ENCODE measurements at places on chromosomes 3 and 15.

- no peak for DNase-seq
Measured at GRCh38 chr3:170296703-170297102, 60.8 kb upstream of the SKIL start.

GRCh38 chr15:31472636-31473384 is 146.2 kb downstream of the KLF13 start:
- DNase-seq, result peak; percentile 60

- DNase-seq, result no peak
Measured at GRCh38 chr3:197811343-197811742, 20.3 kb downstream of the LRCH3 start.

DNA sequence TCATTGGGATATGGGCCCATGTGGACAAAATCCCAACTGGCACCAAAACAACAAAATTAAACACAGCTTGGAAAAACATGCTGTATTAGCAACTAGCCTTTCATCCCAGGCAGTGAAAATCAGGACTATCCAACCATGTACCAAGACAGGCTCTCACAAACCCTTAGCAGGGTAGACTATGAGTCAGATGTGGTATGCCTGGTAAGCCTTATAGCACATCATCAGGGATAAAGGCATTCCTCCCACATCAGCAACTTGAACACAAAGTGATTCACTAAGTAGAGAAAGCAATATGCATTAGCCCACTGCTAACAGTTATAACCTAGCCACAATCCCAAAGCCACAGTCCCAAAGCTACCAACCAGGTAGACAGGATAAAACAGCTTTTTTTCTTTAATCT is 8.0 kb downstream of the CEP152 start:
- DNase-seq, result no peak

- DNase-seq, result no peak
Measured at GRCh38 chr3:55873523-55874254, 386.6 kb upstream of the WNT5A start.

DNA sequence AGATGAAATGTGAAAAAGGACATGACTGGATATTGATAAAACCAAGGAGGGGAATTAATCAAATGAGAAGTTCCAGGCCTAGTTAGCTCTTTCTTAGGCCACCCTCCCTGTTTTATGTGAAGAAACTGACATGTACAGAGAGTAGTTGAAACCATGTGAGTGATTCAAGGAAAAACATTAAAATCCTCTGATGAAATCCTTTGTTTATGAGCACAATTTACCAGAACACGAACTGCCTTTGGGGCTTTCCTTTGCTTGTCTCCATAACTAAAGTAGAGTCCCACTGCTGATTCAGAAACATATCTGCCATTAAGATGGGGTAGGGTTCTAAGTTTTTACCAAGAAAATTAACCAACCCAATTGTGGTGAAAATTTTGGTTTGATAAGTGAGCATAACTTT is 558.3 kb downstream of the NR2F2 start:
- no peak for DNase-seq

- DNase-seq, result no peak
Measured at GRCh38 chr3:65288776-65289175, 601.0 kb upstream of the ADAMTS9 start.

DNA sequence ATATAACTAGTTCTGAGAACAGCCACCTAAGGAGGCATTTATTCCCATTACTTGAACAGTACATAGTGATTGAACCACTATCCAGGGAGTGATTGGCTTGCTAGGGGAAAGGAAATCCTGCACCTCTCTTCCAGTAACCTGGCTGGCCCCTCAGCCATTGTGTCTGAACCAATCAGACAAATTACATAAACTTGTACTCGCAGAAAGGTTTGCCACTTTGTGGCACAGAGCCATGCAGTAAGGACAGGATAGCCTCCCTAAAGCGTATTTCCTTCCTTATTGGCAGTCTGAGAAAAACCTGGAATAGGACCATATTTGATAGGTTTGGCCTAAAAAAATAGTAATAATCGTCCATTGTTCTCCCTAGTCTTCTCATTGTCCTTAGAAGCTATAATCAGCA is 19.0 kb downstream of the CMSS1 start:
- no peak for DNase-seq

GRCh38 chr3:142940000-142940399 is 23.5 kb downstream of the PAQR9 start:
- no peak for DNase-seq

DNA sequence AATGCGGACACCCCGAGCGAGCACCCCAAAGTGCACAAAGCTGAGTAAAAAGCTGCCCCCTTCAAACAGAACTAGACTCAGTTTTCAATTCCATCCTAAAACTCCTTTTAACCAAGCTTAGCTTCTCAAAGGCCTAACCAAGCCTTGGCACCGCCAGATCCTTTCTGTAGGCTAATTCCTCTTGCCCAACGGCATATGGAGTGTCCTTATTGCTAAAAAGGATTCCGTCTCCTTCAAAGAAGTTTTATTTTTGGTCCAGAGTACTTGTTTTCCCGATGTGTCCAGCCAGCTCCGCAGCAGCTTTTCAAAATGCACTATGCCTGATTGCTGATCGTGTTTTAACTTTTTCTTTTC is 5.3 kb downstream of the BHLHE40 start:
- DNase-seq, result no peak

DNA sequence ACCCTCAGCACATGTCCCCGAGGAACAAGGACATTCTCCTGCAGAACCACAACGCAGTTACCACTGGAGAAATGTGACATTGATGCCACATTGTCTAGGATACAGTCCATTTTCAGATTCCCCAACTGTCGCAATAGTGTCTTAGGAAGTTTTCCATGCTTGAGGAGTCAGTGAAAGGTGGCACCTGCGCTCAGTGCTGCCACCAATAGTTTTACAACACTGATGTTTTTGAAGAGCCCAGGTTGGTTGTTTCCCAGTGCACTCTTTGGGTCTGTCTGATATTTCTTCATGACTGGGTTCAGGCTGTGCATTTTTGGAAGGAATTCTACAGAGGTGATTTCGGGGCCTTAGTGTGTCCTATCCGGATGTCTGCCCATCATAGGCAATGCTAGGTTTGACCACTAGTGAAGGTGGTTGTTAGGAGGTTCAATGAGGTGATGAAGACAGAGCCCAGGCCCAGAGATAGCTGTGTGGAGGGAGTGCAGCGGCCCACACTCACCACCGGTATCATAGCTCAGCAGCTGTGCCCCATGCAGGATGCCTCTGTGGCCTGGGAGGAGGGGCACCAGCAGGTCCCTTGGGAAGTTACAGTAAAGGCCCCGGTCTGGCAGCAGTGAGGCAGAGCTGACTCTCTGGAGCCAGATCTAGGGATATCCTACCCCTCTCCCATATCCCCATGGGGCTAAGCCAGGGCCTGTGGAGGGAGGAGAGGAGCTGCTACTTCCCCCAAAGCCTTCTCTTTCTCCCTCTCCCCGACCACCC is 96.6 kb downstream of the DNAJB8 start:
- no peak for DNase-seq

- no peak for DNase-seq
Measured at GRCh38 chr3:48118322-48118721, 69.9 kb downstream of the CDC25A start.

DNA sequence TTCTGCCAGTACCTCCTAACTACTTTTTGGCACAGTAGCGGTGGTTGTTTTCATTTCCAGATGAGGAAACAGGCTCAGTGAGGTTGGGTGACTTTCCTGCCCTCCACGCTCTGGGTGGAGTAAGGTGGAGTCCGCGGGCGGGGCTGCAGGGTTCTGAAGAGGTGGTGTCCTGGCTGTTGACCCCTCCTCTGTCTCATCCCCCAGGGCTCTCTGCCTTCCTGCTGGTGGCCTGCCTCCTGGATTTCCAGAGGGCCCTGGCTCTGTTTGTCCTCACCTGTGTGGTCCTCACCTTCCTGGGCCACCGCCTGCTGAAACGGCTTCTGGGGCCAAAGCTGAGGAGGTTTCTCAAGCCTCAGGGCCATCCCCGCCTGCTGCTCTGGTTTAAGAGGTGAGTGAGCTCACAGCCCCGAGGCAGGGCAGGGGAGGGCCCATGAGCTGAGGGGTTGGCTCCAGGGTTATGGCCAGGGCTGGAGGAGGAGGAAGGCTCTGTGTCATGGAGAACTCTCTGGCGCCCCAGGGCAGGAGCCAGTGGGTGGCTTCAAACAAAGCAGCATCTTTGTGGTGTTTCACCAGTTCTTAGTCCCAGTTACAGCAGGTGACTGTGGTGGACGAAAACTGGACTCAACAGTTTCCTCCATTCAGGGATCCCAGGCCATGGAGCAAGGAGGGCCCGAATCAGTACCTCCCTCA is 10.4 kb downstream of the SLC28A1 start:
- no peak for DNase-seq

DNA sequence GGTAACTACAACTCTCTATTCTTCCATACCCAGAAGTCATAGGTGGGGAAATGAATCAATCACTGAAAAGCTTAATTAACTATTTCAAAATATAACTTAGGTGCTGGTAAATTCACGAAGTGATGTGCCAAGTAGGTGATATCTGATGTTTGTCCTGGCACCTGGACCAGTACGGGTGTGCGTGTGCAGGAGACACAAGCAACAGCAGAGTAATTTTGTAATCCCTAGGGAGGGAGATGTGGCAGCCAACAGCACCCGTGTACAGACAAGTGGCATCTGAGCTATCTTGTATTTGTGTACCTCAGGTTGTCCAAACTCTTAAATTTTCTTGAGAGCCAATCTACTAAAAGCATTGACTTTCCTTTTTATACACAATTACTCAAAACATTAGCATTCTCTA is 22.8 kb downstream of the USF3 start:
- no peak for DNase-seq

- no peak for DNase-seq
Measured at GRCh38 chr15:71658827-71659729, 151.3 kb upstream of the NR2E3 start.

GRCh38 chr3:9064850-9065249 is 101.6 kb upstream of the RAD18 start:
- no peak for DNase-seq

- DNase-seq, result no peak
Measured at GRCh38 chr15:75891895-75892294, 11.8 kb upstream of the FBXO22 start.

DNA sequence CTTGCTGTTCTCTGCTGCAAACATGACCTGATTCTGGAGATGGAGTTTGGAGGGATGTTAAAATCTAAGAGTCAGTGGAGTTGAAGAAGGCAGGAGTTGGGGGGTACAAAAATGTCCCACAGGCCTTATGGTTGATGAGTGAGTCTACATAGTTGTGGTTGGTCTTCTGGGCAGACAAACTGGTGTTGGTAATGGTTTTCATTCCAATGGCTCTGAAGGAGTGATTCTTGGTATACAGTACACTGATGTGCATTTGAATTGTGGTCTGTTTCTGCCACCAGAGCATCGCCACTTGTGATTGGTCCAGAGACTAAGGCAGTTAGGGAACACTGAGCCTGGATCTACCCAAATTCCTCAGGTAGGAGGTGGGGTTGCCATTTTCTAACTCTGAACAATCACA is 514.1 kb upstream of the CFAP20DC start:
- no peak for DNase-seq

GRCh38 chr3:139261754-139262586 is 81.8 kb upstream of the MRPS22 start:
- no peak for DNase-seq

DNA sequence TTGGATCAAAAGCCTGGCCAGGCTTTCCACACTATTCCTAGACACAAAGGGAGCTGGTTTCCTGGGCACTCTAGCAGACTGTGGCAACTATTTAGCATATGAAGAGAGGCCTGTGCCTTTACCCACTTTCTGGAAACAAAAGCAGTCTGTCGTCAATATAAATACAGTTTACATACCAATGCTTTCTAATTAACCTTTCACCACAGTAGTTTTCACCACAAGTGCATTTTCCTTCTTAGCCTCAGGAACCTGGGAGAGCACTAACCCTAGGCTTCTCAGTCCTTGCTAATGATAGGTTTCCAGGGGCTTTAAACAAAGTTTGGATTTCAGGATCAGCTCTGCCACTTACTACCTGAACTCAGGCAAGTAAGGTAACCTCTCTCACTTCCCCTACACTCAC is 499.1 kb downstream of the MAGI1 start:
- DNase-seq, result no peak

DNA sequence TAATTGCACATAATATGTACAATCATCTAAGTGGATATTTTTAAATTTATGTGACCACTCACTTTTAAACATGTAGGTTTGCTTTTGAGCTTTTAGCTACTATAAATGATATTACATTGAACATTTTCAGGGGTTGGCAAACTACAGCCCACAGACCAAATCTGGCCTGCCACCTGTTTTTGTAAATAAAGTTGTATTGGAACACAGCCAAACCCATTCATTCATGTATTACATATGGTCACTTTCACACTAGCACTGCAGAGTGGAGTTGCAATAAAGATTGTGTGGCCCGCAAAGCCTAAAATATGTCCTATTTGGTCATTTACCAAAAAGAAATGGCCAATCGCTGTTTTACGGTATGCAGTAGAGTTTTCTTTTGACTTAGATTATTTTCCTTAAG is 21.2 kb downstream of the CMTM7 start:
- no peak for DNase-seq

- DNase-seq, result no peak
Measured at GRCh38 chr3:49924683-49925082, 4.9 kb downstream of the MON1A start.

DNA sequence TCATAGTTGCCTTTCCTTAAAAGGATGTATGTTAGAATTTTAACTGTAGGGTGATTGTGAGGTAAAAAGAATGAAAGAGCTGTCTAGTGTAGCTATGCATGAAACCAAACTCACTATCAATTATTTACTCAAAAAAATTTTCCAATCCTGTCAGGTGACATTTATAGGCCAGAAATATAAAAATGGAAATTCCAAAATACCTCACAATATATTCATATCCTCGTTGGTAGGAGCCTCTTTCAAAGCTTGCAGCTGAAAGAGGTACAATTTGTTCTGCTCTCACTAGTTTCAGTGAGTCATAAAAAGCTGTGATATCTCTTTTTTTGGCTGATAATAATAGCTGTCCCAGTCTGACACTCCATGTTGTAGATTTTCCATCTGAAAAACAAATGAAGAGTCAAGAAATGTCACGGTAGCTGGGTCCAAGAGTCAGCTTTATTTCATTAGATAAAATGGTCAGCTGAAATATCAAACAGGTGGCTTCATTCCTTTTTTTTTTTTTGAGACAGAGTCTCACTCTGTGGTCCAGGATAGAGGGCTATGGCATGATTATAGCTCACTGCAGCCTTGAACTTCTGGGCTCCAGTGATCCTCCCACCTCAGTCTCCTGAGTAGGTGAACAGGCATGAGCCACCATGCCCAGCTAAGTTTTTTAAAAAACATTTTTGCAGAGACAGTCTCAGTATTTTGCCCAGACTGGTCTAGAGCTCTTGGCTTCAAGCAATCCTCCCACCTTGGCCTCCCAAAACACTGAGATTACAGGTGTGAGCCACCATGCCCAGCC is 50.8 kb upstream of the XRN1 start:
- DNase-seq, result no peak

Measured in activated naive CD4-positive, alpha-beta T cell treated with Interleukin-2 at 50 U/mL for 16 hours (primary cell).